Lower leg skin (tissue), 4 donors: ENCODE measurements at places on chromosomes 7 and 10. TPM values are rescaled to one million over a fixed set of nuclear protein-coding genes. Genes with fewer than 3 reads are reported as not detected.

- DNase-seq, result no peak
Observed at GRCh38 chr7:74095135-74095534, 11.5 kb downstream of the LIMK1 start.

- no peak for DNase-seq
Observed at GRCh38 chr10:72315054-72315453, 39.7 kb downstream of the DNAJB12 start.

TFAM gene
- 14.4 TPM for total RNA-seq

MYPN gene
- not detected for total RNA-seq

DNA sequence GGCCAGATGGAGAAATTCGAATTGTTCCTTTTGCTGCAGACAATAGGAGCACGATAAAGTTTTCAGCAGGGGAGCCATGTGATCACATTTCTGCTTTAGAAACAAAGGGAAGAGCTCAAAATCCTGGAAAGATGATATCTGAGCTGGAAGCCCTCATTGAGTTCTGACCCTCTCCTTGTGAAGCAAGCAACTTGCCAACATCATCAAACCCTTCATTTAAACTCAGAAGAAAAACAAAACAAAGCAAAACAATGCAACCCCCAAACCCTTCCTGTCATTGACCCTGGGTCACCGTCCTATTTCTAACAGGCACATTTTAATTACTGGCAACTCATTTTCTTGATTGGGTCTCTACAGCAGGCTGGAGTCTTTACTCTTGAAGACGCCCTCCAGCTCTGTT is 198.3 kb upstream of the ZNF32 start:
- no peak for DNase-seq

GRCh38 chr10:67622984-67623383 is 73.0 kb downstream of the CTNNA3 start:
- no peak for DNase-seq

DNA sequence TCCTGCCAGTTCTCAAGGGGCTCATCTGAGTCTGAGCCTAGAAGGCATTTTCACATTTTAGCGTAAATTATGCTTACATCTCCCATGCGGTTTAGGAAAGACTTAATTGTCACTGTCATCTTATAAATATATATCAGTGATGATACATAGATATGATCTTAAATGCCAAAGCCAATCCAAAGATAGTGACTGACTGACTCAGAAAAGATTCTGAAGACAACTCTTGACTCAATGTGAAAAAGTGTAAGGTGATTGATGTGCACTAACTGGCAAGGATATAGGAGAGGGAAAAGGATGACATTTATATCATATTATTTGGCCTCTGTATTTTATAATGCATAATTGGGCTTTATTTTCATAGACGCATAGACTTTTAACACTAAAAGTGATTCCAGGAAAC is 84.9 kb upstream of the LRRN3 start:
- DNase-seq, result no peak

SFRP4 gene
- 0.15 TPM for total RNA-seq

DNA sequence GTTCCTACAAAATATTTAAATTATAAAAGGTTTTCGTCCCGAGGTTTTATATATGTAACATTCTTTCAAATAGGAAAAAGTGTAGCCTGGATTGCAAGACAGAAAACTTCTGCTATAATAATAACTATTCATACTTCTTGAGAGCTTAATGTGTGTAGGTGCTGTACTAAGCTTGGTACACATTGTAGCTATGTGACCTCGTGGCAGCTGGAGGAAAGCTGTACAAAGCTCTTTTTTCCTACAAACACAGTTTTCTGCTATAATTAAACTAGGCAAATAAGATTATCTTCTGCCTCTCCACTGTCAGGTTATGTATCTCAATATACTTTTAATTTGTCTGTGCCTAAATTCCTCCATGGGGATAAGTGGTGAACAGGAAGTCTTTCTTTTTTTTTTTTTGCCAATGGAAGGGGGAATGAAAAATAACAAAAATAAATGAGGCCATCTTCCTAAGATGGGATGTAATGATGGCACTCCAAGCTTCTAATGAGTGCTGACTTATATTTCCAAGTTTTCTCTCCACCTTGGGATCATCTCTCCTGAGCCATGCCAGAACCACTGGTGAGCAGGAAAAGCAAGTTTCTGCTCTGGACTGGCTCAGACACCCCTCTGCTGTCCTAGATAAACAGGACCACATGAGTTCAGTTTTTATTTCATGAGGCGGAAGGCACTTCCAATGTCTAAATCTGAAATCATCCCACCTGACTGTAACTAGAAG is 9.9 kb downstream of the SGMS1 start:
- DNase-seq, result no peak

SFRP5 gene
- total RNA-seq, result 4.4 TPM
